Naive thymus-derived CD8-positive, alpha-beta T cell (primary cell): ENCODE measurements at places on chromosomes 16 and 17. TPM values are rescaled to one million over a fixed set of nuclear protein-coding genes. Genes with fewer than 3 reads are reported as not detected.
A peak's percentile ranks its signal among the peaks of the same experiment; 100 is the strongest.

ITGAX gene
- 0.80 TPM for total RNA-seq

SECTM1 gene
- 0.18 TPM for total RNA-seq

NAE1 gene
- total RNA-seq, result 113 TPM

PRSS33 gene
- total RNA-seq, result not detected

CHD9NB gene
- not detected for total RNA-seq

TNFSF12 gene
- total RNA-seq, result 26.6 TPM

CD300LF gene
- not detected for total RNA-seq

TCAP gene
- total RNA-seq, result 10.3 TPM

SLC22A31 gene
- not detected for total RNA-seq

GJD3 gene
- total RNA-seq, result not detected

CASKIN1 gene
- total RNA-seq, result 0.13 TPM

MMP15 gene
- 0.25 TPM for total RNA-seq

- DNase-seq, result no peak
- peaks cover 4% of the 10 kb centered on the region for H3K27me3 ChIP-seq
- H3K36me3 ChIP-seq, result no peaks in the 10 kb centered on the region
- H3K4me1 ChIP-seq, result no peaks in the 10 kb centered on the region
- no peak overlapping the region for H3K27ac ChIP-seq
- H3K4me3 ChIP-seq, result no peak overlapping the region
These were observed 17.1 kb downstream of the TMIGD1 start for GRCh38 chr17:30316736-30317135.

DNA sequence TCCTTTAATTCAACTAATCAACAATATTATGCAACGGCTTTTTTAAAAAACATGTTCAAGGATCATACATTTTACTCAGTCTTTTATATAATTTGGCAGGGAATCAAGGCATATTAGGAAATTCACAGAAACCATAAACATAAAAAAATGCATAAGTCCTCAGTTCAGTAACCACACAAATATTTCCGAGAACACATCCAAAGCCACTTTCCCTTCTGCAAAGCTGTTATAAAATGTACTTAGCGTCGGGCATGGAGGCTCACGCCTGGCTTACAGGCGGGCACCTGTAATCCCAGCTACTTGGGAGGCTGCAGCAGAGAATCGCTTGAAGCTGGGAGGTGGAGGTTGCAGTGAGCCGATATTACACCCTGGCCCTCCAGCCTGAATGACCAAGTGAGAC, 9.7 kb upstream of the ZC3H7A start:
- H3K4me3 ChIP-seq, result no peak overlapping the region
- no peak overlapping the region for H3K27ac ChIP-seq
- H3K27me3 ChIP-seq, result no peaks in the 10 kb centered on the region
- no peaks in the 10 kb centered on the region for H3K36me3 ChIP-seq

DNA sequence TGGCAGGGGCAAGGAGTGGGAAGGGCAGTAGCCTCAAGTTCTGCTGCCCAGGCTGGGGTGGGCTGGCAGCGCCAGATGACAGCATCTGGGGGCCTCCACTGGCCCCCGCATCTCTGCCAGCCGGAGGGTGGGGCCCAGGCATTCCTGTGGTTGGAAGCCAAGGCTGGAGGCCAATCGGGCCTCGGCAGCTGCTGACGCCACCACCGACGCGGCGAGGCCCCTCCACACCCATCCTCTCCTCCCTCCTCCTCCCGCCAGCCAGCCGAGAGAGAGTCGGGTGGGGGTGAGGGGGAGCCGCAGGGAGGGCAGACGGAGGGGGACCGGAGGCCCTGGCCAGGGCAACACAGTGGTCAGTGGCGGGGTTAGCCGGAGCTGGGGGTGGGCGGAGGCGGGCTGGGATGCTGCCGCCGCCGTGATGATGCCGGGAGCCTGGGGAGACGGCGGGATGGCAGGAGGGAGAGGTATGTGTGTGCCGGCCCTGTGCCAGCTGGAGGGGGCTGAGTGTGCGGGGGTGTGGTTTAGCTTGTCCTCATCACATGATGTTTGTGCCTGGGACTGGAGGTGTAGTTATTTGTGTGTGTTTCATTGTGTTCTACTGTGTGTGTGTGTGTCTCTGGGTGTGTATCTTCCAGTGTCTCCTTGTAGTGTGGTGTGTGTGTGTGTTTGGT, 36.6 kb downstream of the ARHGAP23 start:
- peaks cover 2% of the 10 kb centered on the region for H3K27me3 ChIP-seq
- peak; percentile 45 for DNase-seq
- H3K36me3 ChIP-seq, result no peaks in the 10 kb centered on the region
- no peak overlapping the region for H3K4me3 ChIP-seq
- no peak overlapping the region for H3K27ac ChIP-seq
- no peaks in the 10 kb centered on the region for H3K4me1 ChIP-seq

DNA sequence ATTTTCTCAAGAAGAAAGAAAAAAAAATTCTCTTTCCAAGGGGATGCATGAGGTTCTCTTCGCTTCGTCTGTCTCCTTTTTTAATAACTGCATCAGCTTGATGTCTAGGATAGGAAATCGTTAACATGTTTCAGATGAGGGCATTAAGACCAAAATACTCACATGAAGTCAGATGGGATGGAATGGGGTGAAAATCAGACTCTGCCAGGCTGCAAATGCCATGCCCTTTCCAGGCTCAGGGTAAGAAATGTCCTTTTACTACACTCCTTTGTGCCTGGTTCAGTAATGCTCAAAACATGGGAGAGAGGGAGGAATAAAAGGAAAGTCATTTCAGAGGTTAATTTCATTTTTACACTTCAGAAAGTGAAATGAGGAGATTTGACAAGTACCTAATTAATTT, 21.7 kb upstream of the ERCC4 start:
- H3K4me3 ChIP-seq, result no peak overlapping the region
- peaks cover 2% of the 10 kb centered on the region for H3K4me1 ChIP-seq
- DNase-seq, result no peak
- H3K36me3 ChIP-seq, result no peaks in the 10 kb centered on the region

GRCh38 chr17:82343560-82343959, 10.0 kb upstream of the SECTM1 start:
- no peaks in the 10 kb centered on the region for H3K36me3 ChIP-seq
- H3K4me1 ChIP-seq, result peaks cover 7% of the 10 kb centered on the region
- H3K27ac ChIP-seq, result no peak overlapping the region
- no peak for DNase-seq

DNA sequence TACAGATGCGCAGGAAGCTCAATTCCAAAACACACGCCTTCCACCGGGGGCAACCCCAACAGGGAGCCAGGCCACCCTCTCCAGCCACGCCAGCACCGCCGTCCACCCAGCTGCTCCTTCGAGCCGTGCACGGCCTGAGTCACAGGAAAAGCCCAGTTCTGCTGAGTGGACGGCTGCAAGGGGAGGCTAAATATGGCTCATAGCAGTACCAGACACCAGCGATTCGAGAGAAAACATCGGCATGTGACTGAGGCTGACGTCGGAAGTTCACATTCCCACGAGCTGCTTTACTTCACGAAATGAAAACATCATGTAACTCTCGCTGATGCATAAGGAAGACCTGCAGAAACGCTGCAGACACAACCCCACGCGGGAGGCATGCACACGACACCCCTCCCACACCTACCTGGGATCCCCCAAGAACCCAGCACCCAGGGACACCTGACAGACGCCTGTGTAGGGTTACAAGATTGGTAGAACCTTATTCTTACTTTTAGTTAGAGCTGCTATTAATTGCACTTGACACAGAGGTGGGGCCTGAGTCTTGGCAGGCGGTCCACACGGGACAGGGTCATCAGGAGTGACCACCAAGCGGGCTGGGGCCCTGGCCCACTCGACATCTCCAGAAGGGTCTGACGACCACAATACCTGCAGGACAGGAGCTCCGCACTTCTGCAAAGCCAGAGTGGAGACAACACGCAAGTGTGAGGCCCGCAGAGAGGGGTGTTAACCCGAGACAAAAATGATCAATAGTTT, 116.8 kb downstream of the ANKRD11 start:
- no peak for DNase-seq
- H3K4me1 ChIP-seq, result peaks cover 91% of the 10 kb centered on the region
- H3K4me3 ChIP-seq, result no peak overlapping the region
- H3K36me3 ChIP-seq, result peaks cover 4% of the 10 kb centered on the region
- no peaks in the 10 kb centered on the region for H3K27me3 ChIP-seq

GRCh38 chr17:58191241-58191896, 1.2 kb upstream of the EPX start:
- no peak overlapping the region for H3K27ac ChIP-seq
- H3K4me1 ChIP-seq, result peaks cover 2% of the 10 kb centered on the region
- H3K4me3 ChIP-seq, result no peak overlapping the region

DNA sequence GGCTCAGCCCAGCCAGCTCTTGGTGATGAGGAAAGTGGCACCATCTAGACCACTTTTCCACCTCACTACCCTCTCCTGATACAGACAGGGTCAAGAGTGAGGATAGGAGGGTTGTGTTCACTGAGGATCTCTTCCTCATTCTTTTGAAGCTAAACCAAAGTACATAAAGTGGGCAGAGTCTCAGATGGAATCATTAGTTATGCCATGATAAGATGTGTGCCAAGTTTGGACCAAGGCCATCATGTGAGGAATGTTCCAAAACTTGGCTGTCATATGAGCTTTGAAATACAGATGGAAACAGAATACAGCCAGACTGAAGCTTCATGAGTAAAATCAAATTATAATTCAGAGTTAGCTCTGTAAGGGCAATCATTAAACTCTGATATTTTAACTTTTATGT, 37.2 kb downstream of the ACSM1 start:
- H3K4me3 ChIP-seq, result no peak overlapping the region
- H3K36me3 ChIP-seq, result peaks cover 17% of the 10 kb centered on the region
- H3K27me3 ChIP-seq, result no peaks in the 10 kb centered on the region

DNA sequence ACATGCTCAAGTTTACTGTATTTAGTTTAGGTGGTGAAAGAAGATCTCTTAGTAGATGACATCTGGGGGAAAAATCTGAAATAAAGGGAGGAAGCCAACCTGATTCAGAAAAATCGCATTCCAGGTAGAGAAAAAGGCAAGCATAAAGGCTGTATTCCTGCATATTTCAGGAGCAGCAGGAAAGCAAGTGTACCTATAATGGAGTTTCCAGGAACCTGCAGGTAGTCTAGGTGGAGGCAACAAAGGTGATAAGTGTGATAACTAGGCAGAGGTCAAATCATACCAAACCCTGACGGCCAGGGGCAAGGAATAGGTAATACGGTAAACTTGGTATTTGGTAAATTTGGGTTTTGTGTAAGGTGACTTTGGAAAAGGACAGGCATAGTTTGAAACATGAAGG, 132.8 kb upstream of the GOT2 start:
- H3K27ac ChIP-seq, result no peak overlapping the region
- peaks cover 5% of the 10 kb centered on the region for H3K27me3 ChIP-seq
- H3K4me1 ChIP-seq, result no peaks in the 10 kb centered on the region
- H3K36me3 ChIP-seq, result no peaks in the 10 kb centered on the region
- H3K4me3 ChIP-seq, result no peak overlapping the region
- no peak for DNase-seq

- peaks cover 21% of the 10 kb centered on the region for H3K36me3 ChIP-seq
- no peak for DNase-seq
- H3K4me1 ChIP-seq, result peaks cover 19% of the 10 kb centered on the region
- peaks cover 78% of the 10 kb centered on the region for H3K27me3 ChIP-seq
These were observed 1.2 kb upstream of the EFNB3 start for GRCh38 chr17:7703584-7704479.

DNA sequence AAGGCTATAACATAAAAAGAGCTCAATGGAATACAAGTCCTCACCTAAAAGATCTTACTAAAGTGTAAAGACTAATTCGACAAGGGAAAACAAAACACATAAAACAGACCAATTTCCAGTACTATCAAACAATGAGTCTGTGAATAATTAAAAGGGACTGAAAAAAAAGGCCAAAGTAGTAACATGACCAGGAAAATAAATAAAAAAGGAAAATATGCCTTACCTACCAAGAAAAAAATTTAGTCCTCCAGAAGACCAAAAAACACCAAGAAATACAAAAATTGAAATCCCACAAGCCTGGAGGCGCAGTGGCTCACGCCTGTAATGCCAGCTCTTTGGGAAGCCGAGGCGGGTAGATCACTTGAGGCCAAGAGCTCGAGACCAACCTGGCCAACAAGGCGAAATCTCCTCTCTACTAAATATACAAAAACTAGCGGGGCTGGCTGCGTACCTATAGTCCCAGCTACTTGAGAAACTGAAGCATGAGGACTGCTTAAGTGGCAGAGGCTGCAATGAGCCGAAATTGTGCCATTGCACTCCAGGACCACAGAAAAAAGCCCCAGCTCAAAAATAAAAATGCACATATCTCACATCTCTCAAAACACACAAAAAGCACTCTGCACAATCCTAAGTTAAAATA, 60.8 kb downstream of the TEX14 start:
- peak; percentile 33 for DNase-seq
- no peaks in the 10 kb centered on the region for H3K36me3 ChIP-seq
- H3K27me3 ChIP-seq, result no peaks in the 10 kb centered on the region
- H3K4me3 ChIP-seq, result no peak overlapping the region
- no peaks in the 10 kb centered on the region for H3K4me1 ChIP-seq
- H3K27ac ChIP-seq, result no peak overlapping the region

DNA sequence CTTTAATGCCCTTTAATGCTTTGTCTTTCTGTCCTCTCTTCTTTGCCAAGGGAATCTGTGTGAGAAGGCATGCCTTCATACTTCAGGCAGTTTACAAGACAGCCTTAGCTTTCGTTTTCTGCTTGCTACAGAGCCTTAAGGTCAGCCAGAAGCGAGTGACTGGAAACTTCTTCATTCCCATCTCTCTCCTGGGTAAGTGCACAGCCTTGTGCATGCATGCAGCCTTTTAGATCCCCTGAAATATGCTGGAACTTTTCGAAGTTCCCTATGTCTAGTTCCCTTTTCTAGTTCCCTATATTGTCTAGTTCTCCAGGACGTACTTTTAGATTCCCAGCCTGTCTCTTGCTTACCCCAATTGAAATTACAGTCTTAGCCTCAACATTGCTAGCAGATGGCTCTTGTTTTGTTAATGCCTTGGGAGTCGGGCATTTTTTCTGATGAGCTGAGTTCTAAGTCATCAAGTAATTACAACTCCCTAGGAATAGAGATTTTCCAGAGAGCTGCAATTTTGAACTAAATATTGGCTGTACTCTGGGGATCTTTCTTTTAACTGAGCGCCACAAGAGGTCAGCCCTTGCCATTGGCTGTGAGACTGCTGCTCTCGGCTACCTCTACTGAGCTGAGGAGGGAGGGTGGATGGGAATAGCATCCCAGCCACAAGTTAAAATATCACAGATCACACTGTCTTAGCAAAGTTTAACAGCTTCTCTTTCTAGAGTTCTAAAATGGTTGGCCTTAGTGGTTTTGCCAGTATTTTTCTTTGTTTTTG, 22.7 kb upstream of the PPM1D start:
- peaks cover 2% of the 10 kb centered on the region for H3K27me3 ChIP-seq
- H3K27ac ChIP-seq, result peak overlapping the region; percentile 87
- H3K4me1 ChIP-seq, result no peaks in the 10 kb centered on the region
- H3K36me3 ChIP-seq, result no peaks in the 10 kb centered on the region
- no peak for DNase-seq

- peaks cover 52% of the 10 kb centered on the region for H3K27me3 ChIP-seq
- H3K4me3 ChIP-seq, result no peak overlapping the region
- DNase-seq, result no peak
- H3K27ac ChIP-seq, result no peak overlapping the region
These were observed 91.5 kb downstream of the UTP18 start for GRCh38 chr17:51351890-51352289.

DNA sequence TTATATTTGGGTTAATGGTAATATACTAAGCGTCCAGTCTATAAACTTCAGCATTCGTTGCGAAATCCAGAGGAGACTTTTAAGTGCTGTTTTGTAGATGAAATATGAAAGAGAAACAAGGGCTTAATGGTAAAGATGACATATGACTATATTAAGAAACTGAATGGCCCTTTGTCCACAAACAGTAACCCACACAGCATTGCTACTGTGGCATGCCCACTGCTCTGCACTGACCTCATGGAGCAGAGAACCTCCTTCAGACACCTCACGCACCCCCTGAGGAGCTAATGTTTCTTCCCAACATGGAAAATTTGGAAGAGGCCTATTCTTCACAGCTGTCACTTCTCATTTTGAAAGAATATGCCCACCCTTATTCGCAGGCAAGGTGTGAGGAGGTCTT, 26.7 kb downstream of the ASPA start:
- H3K36me3 ChIP-seq, result peaks cover 2% of the 10 kb centered on the region
- peaks cover 3% of the 10 kb centered on the region for H3K27me3 ChIP-seq
- no peaks in the 10 kb centered on the region for H3K4me1 ChIP-seq
- no peak overlapping the region for H3K27ac ChIP-seq
- H3K4me3 ChIP-seq, result no peak overlapping the region
- no peak for DNase-seq
